Pulmonary artery endothelial cell (primary cell): ENCODE measurements at places on chromosomes 1 and 21. TPM values are rescaled to one million over a fixed set of nuclear protein-coding genes. Genes with fewer than 3 reads are reported as not detected.

Gene MECR
- 17.2 and 28.1 TPM in 2 replicates for total RNA-seq

Gene OR2G6
- total RNA-seq, result not detected in 2 replicates

Gene PLA2G2D
- not detected in 2 replicates for total RNA-seq

Gene OLIG2
- not detected in 2 replicates for total RNA-seq

Gene TMIGD3
- 0.21 TPM in 1 of 2 replicates, not detected in the other for total RNA-seq

Gene OR2T11
- not detected in 2 replicates for total RNA-seq

Gene PTCH2
- 0.04 and 0.07 TPM in 2 replicates for total RNA-seq

Gene GBP6
- not detected in 2 replicates for total RNA-seq

Gene TDRD5
- total RNA-seq, result not detected in 2 replicates

Gene IGSF5
- not detected in 2 replicates for total RNA-seq

Gene PADI1
- not detected in 2 replicates for total RNA-seq

Gene CD5L
- not detected in 2 replicates for total RNA-seq
